ENCODE measurements at places on chromosomes 11 and 22.

GRCh38 chr22:44329179-44329796, 16.5 kb upstream of the SHISAL1 start:
- H3K36me3 ChIP-seq, result no peaks in the 10 kb centered on the region
- H3K27ac ChIP-seq, result no peak overlapping the region
- no peak for DNase-seq
- H3K27me3 ChIP-seq, result peaks cover 38% of the 10 kb centered on the region

DNA sequence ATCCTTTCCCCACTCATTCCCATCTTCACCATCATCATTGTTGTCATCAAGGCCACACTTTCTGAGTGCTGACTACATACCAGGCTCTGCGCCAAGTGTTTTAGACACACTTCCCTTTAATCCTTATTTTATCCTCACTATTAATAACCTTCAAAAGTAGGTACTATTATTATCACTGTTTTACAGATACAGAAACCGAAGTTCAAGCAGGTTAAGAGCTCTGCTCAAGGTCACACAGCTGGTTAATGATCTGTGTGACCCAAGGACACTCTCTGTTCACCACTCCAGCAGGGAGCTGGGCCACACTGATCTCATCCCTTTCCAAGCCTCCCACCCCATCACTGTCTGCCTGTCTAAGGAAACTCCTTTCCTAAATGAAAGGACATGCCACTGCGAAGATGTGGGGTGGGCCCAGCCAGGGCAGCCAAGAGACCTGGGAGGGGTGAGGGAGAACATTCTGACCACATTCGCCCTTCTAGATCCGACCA, 17.2 kb upstream of the TSKU start:
- no peaks in the 10 kb centered on the region for H3K27me3 ChIP-seq
- H3K36me3 ChIP-seq, result no peaks in the 10 kb centered on the region
- no peak overlapping the region for H3K4me3 ChIP-seq
- H3K27ac ChIP-seq, result no peak overlapping the region
- H3K4me1 ChIP-seq, result peaks cover 25% of the 10 kb centered on the region

- H3K4me1 ChIP-seq, result peaks cover 3% of the 10 kb centered on the region
- DNase-seq, result peak; percentile 60
- H3K36me3 ChIP-seq, result peaks cover 57% of the 10 kb centered on the region
- H3K27me3 ChIP-seq, result no peaks in the 10 kb centered on the region
These were observed 2.2 kb upstream of the TUT1 start for GRCh38 chr11:62593434-62594044.

GRCh38 chr11:3617990-3618389, 23.8 kb downstream of the ART5 start:
- DNase-seq, result peak; percentile 58
- no peaks in the 10 kb centered on the region for H3K27me3 ChIP-seq
- peaks cover 20% of the 10 kb centered on the region for H3K4me1 ChIP-seq
- H3K4me3 ChIP-seq, result no peak overlapping the region
- peak overlapping the region; percentile 61 for H3K27ac ChIP-seq

DNA sequence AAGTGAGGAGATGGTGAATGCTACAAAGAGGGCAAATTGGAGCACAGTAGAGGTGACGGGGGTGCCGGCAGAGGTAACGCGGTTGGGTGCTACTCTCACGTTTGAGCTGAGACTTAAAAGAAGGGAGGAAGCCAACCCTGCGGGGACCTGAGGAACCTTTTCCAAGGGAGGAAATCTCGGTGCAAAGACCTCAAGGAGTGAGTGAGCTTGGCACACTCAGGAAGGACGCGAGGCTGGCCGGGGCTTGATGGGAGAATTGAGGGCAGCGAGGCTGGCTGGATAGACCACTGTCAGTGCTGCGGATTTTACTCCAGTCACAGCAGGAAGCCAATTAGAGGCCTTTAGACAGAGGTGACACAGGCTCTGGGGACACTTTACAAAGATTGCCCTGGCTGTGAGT, 25.0 kb downstream of the TSKU start:
- DNase-seq, result no peak
- peaks cover 2% of the 10 kb centered on the region for H3K4me1 ChIP-seq
- no peaks in the 10 kb centered on the region for H3K27me3 ChIP-seq
- no peak overlapping the region for H3K27ac ChIP-seq
- H3K4me3 ChIP-seq, result no peak overlapping the region

GRCh38 chr11:118401880-118402590, 629 bp downstream of the ATP5MG start:
- H3K36me3 ChIP-seq, result peaks cover 9% of the 10 kb centered on the region
- peaks cover 4% of the 10 kb centered on the region for H3K4me1 ChIP-seq
- peak overlapping the region; percentile 99 for H3K4me3 ChIP-seq
- H3K27me3 ChIP-seq, result no peaks in the 10 kb centered on the region
- H3K27ac ChIP-seq, result peak overlapping the region; percentile 57
- DNase-seq, result peak; percentile 75

- DNase-seq, result no peak
- H3K4me1 ChIP-seq, result peaks cover 26% of the 10 kb centered on the region
- H3K27me3 ChIP-seq, result no peaks in the 10 kb centered on the region
- no peak overlapping the region for H3K27ac ChIP-seq
These were observed 87.6 kb downstream of the ETS1 start for GRCh38 chr11:128499613-128500253.

- no peaks in the 10 kb centered on the region for H3K36me3 ChIP-seq
- no peaks in the 10 kb centered on the region for H3K4me1 ChIP-seq
- DNase-seq, result no peak
- H3K4me3 ChIP-seq, result no peak overlapping the region
These were observed 145.6 kb downstream of the WT1 start for GRCh38 chr11:32289701-32290100.

DNA sequence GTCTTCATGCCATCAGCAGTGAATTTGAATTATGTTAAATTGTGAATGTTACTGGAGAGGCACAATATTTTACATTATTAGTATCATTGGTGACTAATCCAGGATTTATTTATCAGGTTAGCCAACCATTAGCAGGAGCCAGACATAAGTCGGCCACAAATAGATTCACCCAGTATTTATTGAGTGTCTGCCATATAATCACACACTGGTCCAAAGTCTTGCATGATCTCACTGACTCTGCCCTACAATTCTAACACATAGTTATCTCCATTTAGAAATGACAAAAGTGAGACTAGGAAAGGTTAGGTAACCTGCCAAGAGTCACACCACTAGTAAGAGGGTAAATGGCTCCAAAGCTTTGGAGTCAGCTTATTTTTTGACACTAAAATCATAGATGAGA, 179.6 kb downstream of the BLID start:
- H3K4me1 ChIP-seq, result peaks cover 5% of the 10 kb centered on the region
- no peak overlapping the region for H3K4me3 ChIP-seq
- no peak overlapping the region for H3K27ac ChIP-seq
- no peak for DNase-seq

All from trophoblast cell (in vitro differentiated cells and primary cell).